ENCODE measurements at places on chromosomes 2 and 18.

DNA sequence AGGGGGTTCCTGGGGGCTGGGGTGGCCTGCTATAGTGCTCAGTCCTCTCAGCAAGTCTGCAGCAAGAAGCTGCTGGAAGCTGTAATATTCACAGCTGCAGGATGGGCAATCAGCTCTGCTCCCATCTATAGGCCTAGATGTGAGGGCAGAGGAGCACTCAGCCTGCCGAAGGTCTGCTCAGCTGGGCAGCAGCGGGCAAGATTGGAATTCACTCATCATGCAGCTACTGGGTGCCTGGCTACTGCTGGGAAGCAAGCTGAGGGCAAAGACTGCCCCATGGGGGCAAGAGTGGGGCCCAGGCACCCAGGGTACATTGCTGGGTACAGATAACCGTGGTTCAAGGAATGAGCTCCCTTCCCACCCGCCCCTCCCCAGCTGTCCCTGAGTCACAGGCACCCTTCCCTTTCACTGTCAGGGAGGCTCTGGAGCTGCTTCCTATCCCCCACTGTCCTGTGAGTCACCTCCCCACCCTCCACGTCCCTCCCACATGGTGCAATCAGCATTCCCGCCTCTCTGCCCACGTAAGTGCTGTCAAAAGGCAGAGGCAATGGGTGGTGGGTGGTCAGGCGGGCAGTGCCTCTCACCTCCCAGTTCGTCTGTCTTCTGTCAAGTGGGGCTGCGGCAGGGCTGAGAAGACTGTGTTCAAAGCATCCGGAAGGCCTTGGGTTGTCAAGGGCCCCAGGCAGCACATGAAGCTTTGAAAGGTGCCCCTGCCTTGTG, 169.2 kb downstream of the TRIM43 start:
- no peak for DNase-seq

- no peak for DNase-seq
These were observed 292.3 kb upstream of the CHAC2 start for GRCh38 chr2:53475321-53475720.

GRCh38 chr2:71798266-71799012, 345.1 kb downstream of the DYSF start:
- no peak for DNase-seq

- DNase-seq: no peak
These were observed 98.3 kb downstream of the GRB14 start for GRCh38 chr2:164523009-164523408.

DNA sequence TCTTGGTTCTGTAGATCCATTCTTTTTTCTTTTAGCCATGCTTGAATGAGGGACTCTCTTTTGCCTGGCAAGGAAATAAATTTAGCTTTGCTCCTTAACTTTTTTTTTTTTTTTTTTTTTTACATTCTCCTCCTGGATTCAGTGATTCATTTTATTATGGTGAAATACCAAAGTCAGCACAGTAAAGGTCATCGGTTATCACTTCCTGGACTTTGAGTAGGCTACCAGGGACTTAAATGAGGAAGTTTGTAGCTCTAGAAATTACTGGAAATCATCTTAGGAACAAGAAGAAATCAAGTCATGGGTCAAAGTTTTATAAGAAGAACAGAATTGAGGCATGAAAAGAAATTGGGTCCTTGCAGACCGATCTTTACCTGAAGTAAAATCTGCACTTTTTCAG, 75.0 kb downstream of the SOCS6 start:
- no peak for DNase-seq

- DNase-seq: no peak
These were observed 397.8 kb downstream of the NBAS start for GRCh38 chr2:15163326-15163725.

- no peak for DNase-seq
These were observed 45.9 kb downstream of the FAM228A start for GRCh38 chr2:24220554-24221291.

DNA sequence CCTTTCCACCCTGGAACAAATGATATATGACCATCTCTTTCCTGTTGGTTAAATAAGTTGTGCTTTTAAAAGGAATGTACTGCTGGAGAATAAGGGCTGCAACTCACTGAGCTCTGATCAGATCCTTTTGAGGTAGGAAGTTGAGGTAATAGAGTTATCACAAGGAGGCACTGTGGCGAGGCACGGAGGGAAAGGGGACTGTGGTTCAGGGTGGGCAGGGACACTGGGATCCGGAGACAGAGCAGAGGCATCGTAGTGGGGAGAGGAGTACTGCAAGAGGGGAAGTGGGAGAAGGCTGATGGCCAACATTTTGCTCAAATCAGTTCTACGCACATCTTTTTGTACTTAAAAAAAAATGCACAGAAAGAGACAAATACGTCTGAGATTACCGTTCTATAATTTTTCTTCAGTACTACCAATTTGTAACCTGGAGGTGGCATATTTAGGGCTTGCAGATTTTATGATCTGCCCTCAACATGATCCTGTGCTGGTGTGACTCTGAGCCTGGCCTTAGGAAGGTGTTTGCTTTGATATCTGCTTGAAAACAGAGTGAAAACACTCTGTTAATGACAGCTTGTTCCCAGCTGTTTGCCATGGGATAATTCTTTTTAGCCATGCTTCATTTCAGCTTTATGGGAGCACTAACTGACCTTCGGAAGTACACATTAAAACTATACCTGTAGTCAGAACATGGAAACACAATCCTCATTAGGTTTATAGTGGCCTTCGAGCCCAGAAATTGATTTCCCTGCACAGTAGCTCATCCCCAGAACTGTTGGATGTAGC, 168.1 kb downstream of the KCNE4 start:
- DNase-seq: no peak

DNA sequence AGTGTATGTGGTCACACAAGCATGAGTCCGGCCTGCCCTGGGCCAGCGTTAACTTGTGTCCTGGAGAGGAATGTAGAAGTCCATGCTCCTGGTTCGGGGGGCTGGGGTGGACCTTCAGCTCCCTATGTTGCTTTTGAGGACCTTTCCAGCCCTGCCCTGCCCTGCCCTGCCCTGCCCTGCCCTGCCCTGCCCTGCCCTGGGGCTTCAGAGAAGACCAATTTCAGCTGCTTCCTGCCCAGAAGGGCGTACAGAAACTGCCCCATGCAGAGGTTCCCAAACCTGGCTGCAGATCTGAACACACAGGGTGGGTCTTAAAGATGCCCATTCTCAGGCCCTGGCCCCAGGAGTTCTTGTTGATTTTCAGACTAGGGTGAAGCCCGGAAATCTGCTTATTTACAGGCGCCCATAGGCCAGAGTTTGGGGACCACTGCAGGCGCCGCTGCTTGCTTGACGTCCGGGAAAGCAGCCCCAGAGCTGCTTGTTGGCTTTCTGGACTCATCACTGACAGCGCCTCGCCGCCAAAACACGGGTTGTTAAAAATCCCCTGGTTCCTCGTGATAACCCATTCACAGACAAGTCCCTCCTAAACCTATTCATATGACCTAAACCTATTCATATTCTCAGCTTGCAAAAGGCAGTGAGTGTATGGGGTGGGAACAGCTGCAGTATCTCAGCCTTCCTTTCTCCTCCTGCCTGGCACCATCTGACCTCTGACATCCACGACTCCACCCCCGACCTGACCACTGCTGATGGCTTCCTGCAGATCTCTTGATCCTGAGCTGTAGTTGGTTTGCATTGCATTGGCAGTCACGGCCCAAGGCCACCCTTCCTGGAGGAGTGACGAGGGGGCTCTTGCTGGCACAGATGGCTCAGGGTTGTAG, 198.3 kb downstream of the GLI2 start:
- no peak for DNase-seq

- DNase-seq: no peak
These were observed 183.1 kb upstream of the SH3BP4 start for GRCh38 chr2:234768608-234769196.

- DNase-seq: no peak
These were observed 8.8 kb downstream of the MAP4K4 start for GRCh38 chr2:101706121-101706818.

GRCh38 chr2:1891971-1892486, 147.7 kb upstream of the PXDN start:
- DNase-seq: no peak

- DNase-seq: no peak
These were observed 490.9 kb downstream of the STK39 start for GRCh38 chr2:167756446-167756845.

DNA sequence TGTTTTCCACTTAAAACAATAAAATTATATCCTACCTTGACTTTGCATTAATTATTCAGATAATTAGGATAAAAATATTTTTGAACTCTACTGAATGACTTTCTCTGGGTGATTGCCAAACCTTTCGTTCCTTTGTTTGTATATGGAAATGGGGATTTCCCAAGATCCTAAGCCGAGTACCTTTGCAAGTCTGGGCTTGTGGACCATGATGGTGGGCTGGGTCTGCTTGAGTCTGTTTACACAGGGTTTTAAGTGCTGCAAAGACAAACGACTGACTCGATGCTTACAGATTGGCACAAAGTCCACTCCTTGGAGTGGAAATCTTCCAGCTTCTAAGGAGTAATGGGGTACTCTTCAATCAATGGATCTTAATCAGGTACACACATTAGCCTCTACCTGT, 659.5 kb downstream of the TSN start:
- DNase-seq: no peak

DNA sequence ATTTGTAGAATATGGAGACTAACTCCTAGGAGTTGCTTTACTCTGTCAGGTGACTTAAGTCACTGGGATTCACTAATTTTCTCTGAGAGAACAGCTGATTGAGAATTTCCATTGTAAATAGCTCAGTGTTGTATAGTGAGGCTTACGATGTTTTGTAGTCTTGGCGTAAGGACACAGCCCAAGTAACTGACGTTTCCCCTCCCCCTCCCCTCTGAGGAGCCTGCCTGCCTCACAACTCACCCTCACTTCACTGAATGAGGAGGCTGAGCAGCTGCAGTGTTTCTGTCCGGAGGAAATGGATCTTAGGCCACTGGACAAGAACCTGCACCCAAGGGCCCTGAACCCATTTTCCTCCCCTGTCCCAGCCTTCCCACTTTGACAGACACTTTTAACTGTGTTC, 264.6 kb downstream of the PHLPP1 start:
- no peak for DNase-seq

- no peak for DNase-seq
These were observed 110.6 kb upstream of the DLX2 start for GRCh38 chr2:172213116-172213860.

DNA sequence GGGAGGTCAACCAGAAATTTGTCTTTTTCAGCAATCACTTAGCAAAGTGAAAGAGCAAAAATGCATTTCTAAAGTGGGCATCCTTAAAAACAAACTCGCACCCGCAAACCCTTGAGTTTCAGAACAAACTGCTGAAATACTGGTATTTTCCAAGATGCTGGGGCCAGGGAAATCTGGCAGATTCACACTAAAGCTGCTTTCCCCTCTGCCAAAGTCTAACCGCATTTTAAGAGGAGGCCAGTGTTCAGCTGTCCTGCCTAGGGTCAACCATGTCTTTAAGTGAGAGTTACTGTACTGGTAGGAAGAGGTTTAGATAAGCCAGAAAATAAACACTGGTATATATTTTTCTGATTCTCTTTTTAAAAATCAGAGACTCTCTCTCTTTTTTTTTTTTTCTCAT, 55.9 kb downstream of the ACVR1 start:
- no peak for DNase-seq

DNA sequence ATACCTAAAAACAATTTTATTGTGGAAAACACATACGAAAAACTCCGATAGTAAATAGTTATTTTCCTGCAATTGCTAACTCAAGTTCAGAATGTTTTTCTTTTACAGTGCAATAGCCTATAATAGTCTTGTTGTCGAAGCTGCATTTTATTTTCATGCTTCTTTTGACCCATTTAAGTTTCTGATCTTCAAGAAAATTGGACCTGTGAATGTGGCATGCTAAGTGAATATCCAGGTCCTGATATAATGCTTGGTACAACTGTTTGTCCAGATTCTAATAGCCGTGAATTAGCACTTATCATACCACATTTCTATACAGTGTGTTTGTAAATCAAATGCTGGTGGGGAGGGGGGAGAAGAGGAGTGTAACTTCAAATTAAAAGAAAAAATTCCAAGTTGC, 3.0 kb upstream of the ONECUT2 start:
- no peak for DNase-seq

DNA sequence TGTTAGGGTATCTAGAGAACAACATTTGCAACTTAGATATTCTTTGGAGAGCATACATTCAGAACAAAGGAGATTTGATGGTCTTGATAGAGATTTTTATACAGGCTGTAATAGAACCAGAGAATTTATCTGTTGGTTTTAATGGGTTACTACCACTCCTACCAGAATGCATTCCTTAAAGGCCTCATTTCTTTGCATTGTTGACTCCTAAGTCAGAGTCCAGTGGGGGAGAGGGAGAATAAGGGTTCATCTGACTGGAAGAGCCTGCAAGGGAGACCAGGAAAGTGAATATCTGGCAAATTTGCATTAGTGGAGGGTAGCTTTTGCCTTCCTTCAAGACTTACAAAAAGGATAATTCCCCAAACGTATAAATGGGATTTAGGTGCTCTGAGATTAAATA, 29.7 kb downstream of the AGPS start:
- DNase-seq: no peak

- no peak for DNase-seq
These were observed 18.1 kb upstream of the LYPD6B start for GRCh38 chr2:149020432-149020851.

GRCh38 chr2:9278439-9278838, 71.8 kb downstream of the ASAP2 start:
- no peak for DNase-seq

GRCh38 chr2:128008074-128008672, 19.7 kb downstream of the SAP130 start:
- DNase-seq: no peak

GRCh38 chr2:160876765-160877164, 283.5 kb upstream of the TANK start:
- no peak for DNase-seq

DNA sequence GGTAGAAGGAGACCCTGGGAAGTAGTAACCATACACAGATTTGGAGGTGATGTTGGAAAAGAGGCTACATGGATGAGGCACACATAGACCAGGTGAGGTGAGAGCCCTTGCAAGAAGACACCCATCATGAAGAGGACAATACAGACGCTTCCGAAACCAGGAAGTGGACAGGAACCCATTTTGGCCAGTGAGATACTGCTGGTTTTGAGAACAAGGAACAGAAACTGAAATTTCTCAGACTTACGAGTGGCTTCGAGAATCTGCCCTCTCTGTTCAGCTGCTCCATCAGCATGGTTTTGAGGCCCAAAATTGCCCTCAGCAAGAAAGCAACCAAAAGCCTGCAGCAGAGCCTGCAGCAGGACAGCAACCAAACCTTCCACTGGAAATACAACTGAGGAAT, 479.1 kb upstream of the NRXN1 start:
- no peak for DNase-seq

DNA sequence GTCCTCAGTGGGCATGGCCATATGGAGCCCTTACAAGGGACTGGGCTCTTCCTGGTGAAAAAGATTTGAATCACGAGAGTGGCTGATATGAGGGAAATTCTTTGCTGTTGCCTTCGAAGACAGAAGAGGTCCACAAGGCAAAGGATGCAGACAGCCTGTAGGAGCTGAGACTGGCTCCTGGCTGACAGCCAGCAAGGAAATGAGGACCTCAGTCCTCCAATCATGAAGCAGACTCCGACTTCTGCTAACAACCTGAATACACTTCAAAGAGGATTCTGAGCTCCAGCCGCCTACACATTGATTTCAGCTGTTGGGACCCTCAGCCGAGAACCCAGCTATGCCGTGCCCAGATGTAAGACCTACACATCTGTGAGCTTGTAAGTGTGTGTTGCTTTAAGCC, 3.0 kb upstream of the ST8SIA5 start:
- no peak for DNase-seq

GRCh38 chr2:227450311-227450841, 21.6 kb upstream of the AGFG1 start:
- DNase-seq: no peak

- DNase-seq: no peak
These were observed 11.9 kb downstream of the NGEF start for GRCh38 chr2:233000886-233001750.

Measured in activated CD4-positive, alpha-beta T cell treated with anti-CD3 and anti-CD28 coated beads, Interleukin-2, amount 50 U/mL, for 24 hours (primary cell).